Astrocyte (in vitro differentiated cells and primary cell): ENCODE measurements at places on chromosomes 6 and 20.

GRCh38 chr20:39066471-39067242 lies 104.5 kb downstream of the DHX35 start:
- no peak for DNase-seq

DNA sequence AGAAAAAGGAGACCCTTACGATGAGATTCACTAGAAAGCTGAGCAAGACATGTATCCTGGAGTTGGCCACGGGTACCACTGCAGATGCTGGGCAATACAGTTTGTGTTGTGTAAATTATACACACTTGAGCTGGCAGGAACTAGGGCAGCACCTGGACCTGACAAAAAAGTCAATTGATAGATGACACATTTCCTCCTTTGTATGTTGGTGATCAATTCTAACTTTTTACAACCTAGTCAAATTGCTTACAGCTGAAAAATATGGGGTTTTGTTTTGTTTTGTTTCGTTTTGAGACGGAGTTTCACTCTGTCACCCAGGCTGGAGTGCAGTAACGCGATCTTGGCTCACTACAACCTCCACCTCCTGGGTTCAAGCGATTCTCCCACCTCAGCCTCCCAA lies 108.9 kb downstream of the UST start:
- DNase-seq, result no peak

DNA sequence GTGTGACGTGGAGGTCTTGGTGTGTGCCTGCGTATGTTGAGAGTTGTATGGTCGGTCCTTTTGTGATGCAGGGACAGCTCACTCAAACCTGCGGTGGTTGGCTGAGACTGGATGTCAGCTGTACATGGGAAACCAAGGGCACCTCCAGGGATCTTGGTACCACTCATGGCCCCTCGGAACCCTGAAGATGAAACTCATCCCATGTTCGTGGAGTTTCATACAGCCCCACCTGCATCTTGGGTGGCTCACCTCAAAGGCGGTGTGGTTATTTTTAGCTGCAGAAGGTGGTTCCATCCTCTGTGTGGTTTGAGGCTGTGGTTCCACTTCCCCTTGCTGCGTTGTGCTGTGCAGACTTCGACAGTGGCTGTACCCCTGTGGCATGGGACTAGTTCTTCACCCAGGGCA lies 52.6 kb upstream of the SLC22A1 start:
- DNase-seq, result no peak

- no peak for DNase-seq
Observed at GRCh38 chr20:43292222-43292621, 102.5 kb upstream of the PTPRT start.

DNA sequence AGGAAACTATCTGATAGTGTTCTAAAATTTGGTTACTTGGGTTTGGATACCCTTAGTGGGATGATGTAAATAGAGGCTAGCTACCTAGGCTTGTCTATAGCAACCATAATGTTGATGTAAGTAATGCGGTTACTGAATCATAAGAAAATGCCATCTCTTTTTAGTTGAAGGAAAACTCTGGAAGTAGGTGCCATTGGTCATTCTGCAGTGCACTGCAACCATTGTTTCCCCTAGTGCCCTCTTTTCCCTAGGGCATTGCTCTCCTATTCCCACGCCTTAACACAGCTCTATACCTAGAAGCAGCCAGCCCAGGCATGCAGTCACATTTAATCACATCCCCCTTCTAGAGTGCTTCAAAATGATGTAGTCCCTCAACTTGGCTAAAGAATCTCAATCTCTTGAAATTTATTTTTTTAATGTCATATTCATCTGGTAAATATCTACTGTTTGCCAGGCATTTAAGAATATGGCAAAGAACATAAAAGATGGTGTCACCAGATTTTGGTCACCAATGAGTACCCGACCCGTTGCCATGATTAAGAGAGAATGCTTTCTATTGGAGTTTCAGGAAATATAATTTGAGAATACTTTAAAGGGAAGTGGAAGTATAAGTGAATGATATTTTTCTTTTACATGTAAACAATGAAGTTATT lies 10.4 kb downstream of the LOC128125822 start:
- DNase-seq, result no peak

GRCh38 chr20:38531021-38531420 lies 50.0 kb upstream of the ADIG start:
- DNase-seq, result no peak

DNA sequence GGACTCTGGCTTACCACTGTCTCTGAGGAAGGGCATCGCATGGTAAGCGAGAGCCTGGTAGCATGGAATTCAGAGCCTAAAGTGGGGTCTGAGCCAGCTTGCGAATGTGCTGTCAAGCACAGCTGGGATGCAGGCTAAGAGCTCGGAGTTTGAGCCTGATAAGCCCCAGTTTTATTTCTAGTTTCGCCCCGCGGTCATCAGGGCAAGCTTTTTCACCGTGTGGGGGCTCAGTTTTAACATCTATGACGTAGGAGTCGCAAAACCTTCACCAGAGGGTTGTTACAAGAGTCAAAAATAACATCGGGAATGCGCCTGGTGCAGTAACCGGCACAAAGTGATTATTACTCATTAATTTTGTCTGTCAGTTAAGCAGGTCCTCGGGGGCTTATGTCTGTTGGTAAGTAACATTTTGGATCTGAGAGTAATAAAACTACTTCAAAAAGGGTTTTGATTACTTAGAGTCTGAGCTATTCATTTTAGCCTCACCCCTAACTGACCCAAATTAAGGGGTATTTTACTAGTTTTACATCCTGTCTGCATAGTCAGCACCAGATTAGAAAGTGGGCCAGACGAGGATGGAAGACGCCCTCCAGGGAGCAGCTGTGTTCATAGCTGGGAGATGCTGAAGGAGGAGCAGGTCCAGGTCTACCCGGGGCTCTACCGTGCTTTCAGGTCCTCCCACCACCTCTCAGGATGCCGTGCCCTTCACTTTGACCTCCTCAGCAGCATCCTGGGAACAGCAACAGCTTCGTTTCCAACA lies 29.7 kb downstream of the SLC22A23 start:
- DNase-seq, result no peak

- DNase-seq, result no peak
Observed at GRCh38 chr6:24848461-24848860, 49.7 kb upstream of the ARMH2 start.

GRCh38 chr6:52543729-52544601 lies 32.9 kb downstream of the TRAM2 start:
- peak; percentile 66 for DNase-seq

GRCh38 chr20:19824861-19825260 lies 66.8 kb downstream of the RIN2 start:
- no peak for DNase-seq
